HFFc6 (cell line): ENCODE measurements at places on chromosomes 3 and 15. TPM values are rescaled to one million over a fixed set of nuclear protein-coding genes. Genes with fewer than 3 reads are reported as not detected.
A peak's percentile ranks its signal among the peaks of the same experiment; 100 is the strongest.

MORC1 gene
- not detected in 3 replicates for total RNA-seq

CA12 gene
- total RNA-seq, result 6.4 to 17.7 TPM (median 7.7 TPM) in 3 replicates

P2RY1 gene
- not detected in 3 replicates for total RNA-seq

TMC3 gene
- total RNA-seq, result not detected in 3 replicates

DNA sequence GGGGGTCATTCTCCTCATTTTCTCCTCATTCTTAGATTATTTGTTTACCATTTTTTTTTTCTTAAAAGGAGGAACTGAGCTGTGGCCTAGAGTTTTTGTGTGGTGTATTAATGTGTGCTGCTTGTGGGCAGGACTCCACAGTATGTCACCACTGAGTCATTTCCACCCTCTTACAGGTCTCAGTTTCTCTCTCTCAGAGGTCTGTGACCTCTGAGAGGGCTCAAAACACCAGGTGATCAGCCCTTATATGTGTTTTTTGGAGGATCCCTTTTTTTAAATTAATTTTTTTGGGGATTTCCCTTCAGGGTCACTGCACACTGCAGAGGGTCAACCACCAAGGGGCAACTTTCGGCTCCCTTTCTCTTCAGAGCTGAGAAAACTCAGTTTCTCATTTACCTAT lies 166.4 kb downstream of the SUCNR1 start:
- DNase-seq, result no peak

GRCh38 chr3:129305592-129306091 lies 27.0 kb downstream of the HMCES start:
- peak; percentile 77 for DNase-seq

GRCh38 chr3:194368918-194369317 lies 625 bp downstream of the LRRC15 start:
- no peak for DNase-seq

DNA sequence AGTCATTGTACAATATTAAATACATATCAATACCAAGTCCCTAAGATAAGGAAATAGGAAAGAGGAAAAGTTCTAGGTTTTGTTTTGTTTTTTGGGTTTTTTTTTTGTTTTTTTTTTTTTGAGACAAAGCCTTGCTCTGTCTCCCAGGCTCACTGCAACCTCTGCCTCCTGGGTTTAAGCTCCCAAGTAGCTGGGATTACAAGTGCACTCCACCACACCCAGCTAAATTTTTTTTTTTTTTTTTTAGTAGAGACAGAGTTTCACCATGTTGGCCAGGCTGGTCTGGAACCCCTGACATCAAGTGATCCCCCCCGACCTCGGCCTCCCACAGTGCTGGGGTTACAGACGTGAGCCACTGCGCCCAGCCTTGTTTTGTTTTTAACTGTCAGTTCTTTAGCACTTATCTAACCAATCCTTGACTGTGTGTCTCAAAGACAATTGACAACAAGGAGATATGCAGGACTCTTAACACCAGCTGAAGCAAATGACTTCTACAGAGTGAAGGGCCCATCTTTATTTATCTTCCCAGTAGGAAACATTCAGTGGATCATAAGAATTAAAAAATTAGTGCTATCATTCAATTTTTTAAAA lies 100.0 kb upstream of the RAP2B start:
- no peak for DNase-seq

- no peak for DNase-seq
These were observed 67.9 kb downstream of the CORO2B start for GRCh38 chr15:68646696-68647095.

DNA sequence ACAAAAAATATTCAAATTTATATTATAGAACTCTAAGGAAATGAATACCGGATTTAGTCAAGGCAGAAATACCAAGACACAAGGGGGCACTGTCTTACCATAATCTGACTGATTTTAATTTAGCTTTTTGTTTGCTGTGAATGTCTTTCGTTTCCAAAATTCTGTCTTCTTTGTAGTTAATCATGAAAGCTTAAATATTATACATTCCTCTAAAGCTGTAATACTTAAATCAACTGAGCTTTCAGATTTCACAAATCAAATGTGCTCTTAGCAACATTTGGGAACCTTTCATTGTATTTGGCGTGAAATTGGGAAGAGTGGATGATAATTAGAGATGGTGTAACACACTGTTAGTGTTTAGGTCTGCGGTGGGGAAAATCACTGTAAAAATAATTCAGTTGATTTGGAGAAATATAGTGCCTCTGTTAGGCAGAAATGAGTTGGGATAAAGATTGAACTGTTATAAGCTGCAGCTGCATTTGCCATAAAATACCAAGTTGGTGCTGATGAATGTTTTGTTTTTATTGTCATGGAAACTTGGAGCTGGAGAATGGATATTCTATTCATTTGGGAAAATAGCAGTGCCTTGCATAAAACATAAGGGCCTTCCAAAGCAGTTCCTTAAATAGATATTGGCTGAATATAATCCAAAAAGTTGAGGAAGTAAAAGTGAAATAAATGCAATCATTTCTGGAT lies 228.2 kb downstream of the TCF12 start:
- peak; percentile 58 for DNase-seq

DNA sequence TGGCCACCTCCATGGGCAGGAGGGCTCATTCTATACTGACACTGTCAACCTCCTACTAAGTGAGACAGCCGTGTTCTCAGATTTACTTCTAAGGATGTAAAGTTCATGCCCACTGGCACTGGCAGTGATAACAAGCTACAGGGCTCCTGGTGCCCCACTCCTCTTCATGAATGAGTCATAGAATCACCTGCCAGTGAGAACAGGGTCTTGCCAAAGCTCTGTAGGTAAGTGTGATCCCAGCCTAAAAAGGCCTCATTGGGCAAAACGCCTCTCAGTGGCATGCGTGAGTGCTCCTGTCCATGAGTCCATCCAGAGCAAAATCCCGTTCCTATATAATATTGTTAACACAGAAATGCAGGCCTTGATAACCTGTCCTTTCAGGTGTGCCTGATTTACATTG lies 17.4 kb downstream of the PXYLP1 start:
- no peak for DNase-seq

- DNase-seq, result no peak
These were observed 381.2 kb upstream of the WNT5A start for GRCh38 chr3:55868347-55868746.

DNA sequence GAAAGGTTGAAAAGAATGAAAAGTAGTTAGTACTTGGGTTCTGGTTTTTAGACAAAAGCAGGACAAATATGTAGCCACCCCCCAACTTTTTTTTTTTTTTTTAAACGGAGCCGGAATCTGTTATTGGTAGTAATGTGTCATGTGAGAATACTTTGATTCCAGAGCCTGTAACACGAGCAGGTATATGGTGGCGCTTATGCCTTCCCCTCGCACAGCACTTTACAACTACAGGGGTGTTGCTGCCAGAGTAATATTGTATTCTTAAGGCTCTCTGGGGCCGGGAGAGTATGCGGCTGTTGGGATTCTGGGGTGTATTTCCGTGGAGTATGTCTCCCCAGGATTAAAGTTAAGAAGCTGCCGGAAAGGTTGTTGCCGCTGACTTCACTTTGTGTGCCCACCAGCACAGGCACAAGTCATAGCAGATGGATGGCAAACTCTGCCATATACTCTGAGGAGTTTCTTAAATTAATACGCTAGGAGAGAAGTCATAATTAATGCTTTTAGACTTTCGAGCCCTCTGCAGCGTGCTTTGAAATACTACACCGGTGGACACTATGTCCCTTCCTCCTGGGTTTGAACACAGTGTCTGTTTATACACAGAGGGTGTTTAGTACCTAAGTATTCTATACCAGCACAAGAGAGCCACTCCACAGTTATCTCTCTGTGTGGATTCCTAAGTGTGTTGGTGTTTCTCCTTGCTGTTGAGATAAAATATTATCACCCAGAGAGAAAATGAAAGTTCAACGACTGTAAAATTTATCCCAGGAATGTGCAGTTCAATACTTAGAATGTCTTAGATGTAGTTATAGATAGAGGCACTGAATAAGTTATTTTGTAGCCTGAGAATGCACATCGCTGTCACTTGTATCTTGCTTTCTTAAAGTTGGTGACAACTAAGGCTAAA lies 1.4 kb downstream of the MBNL1 start:
- no peak for DNase-seq
